ENCODE measurements at places on chromosomes 6 and 20. TPM values are rescaled to one million over a fixed set of nuclear protein-coding genes. Genes with fewer than 3 reads are reported as not detected.

GRCh38 chr6:145063091-145063490 lies 672.2 kb downstream of the EPM2A start:
- DNase-seq, result no peak

- DNase-seq, result no peak
These were observed 185.6 kb downstream of the GJA10 start for GRCh38 chr6:90079560-90080490.

DNA sequence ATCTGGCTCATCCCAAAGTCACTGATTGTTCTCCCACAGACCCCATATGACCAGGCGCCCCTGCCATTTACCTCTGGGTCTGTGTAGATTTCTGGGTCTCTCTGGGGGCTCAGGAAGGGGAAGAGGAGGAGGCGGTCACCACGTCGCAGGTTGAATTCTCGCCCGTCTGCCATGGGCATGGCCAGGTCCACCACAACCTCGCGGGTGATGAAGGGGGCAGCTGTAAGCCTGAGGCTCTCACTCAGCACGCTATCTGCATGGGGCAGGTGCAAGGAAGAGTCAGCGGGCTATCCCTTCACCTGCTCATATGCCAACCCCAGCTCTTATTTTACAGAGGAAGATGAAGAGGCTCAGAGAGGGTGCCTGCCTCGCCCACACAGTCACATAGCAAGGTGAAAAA lies 30.5 kb upstream of the KCNB1 start:
- no peak for DNase-seq

DNA sequence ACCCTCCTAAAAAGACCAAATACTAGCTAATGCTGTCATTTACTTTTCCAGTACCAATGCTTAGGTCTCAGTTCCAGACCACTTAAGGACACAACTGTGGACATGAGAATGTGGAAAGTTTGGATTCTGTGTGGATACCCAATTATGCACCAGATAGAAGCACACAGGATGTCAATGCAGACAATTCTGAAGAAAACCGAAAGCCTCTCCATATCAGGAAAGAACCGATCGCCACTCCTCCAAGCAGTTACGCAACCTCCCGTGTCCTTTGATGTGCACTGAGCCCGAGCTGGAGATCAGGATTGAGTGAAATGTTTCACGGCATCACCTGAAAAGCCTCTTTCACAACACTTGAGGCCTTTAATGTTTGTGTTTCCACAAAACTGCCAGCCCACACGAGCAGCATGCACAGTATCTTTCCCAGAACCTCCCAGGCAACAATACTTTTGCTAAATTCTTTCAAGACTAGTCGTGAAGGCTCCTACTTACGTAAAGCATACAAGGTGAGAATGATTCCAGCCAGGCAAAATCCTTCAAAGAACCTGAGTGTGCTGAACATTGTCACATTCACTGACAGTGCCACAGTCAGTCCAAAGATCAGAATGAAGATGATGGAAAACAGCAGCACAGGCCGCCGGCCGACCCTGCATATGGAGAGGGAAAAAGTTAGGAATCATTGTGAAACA lies 47.0 kb downstream of the SLC22A23 start:
- no peak for DNase-seq

- DNase-seq, result no peak
These were observed 91.3 kb downstream of the RPP40 start for GRCh38 chr6:4912559-4912958.

- DNase-seq, result peak; percentile 68
These were observed 2.1 kb downstream of the MAFB start for GRCh38 chr20:40686893-40687292.

GRCh38 chr20:20637998-20638725 lies 74.3 kb downstream of the RALGAPA2 start:
- DNase-seq, result no peak

DNA sequence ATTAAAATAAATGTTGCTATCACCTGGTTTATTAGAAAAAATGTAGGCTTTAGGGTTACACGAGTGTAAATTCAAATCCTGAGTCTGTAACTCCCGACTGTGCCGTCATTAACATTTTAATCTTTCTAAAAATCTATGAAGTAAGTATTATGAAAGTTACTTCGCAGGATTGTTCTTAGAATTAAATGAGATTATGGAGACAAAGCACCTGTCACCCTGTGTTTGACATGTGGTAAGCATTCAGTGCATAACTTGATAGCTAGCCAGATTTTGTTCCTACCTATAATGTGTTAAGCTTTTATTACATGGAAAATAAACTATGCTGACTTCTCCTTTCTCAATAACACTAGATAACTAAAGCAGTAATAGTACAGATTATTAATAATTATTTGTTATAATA lies 429.7 kb upstream of the MMS22L start:
- DNase-seq, result no peak

- peak; percentile 66 for DNase-seq
These were observed 38.5 kb downstream of the PLCG1 start for GRCh38 chr20:41175727-41176330.

- no peak for DNase-seq
These were observed 1276.8 kb upstream of the ADGRB3 start for GRCh38 chr6:67358241-67358640.

GRCh38 chr6:128599036-128599435 lies 78.6 kb upstream of the PTPRK start:
- no peak for DNase-seq

DNA sequence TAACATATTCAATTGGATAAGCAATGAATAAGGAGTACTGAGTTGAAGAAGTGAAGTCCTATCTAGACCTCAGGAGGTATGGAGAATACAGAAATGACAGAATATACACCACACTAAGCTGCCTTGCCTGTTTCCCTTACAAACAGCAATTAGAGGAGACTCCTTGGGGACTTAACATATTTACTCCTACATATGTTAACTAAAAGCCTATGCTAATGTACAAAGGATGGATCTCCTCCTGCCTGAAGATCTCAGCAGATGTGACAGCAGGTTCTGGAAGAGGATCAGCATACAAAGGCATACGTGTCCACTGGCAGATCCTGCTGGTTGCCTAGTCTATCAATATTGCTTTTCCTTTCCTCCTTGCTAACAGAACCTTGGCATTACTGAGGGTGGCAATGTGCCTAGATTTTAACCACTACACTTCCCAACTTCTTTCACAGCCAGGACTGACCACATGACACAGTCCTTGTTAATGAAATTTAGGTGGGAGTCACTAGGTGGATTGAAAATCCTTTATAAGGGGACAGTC lies 29.6 kb downstream of the PRKN start:
- DNase-seq, result no peak

- DNase-seq, result no peak
These were observed 76.7 kb downstream of the UBE3D start for GRCh38 chr6:82988930-82989351.

DNA sequence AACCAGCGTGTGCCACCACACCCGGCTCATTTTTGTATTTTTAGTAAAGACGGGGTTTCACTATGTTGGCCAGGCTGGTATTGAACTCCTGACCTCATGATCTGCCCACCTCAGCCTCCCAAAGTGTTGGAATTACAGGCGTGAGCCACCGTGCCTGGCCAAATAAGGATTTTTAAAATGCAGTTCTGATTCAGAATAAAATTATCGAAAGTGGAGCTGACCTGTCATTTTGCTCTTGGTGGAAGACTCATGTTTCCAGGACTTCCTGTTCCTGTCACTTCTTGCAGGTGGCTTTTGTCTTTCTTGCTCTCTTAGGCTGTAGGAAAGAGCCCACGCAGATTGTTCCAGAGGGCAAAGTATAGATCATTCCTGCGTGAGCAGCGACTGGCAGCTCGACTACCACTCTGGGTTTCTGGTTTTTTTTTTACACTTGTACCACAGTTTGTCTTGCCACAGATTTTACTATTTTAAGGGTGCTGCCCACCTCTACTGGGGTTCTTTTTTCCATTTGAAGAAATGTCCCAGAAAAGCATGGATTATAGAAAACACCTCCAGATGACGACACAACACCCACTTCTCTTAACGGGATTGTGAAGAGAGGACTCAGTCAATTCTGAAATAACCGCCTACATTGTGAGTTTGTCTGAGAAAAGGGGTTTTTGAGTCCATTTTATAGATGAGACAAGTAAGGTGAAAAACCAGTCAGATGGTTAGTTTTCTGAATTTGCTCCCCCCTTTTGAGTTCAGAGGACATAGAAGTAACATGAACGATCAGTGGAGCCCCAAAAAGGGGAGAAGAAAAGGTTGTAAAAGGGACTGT lies 7.5 kb downstream of the JARID2 start:
- DNase-seq, result no peak

- DNase-seq, result no peak
These were observed 53.0 kb downstream of the LINC00237 start for GRCh38 chr20:21053002-21053762.

DNA sequence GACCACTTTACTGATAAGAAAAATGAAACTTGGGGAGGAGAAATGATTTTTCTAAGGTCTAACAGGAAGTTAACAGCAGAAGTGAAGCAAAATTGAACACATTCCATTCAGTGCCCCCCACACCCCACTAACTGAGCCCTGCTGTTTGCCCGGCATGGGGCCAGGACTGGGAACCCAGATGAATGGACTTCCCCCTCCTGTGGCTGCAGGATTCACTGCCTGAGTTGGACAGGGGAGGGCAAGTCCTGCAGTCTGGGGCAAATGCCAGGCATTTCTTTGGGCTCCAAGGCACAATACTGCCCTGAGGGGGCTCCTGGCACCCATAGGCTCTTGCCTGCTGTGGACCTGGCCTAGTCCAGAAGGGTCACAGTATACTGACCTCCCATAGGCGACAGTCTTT lies 28.3 kb downstream of the FYN start:
- no peak for DNase-seq

GRCh38 chr6:10896691-10897090 lies 9.8 kb downstream of the SYCP2L start:
- DNase-seq, result no peak

DNA sequence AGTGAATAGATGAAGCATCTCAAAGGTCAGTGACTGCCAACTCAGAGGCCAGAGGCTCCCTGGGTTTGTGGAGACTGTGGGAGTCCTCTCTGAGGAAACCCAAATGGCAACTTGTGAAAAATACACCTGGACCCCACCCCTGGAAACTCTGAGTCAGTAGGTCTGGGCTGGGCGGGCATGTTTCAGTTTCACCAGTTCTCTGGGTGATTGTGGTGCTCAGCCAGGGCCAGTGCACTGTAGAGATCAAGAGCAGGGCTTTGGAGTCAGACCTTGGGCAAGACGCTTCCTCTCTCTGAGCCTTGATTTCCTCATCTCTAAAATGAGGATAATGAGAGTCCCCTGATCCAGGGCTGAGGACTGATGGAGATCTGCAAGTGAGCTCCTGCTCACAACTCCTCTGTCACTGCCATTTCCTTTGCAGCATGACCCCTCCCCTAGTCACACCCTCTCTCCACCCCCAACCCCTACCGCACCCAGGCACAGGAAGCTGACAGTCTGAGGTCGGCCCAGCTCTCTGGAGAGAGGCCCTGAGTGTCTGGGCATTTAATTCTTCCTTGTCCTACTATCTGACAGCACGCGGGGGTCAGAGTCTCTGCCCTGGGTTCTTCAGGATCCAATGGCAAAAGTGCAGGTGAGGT lies 5.1 kb downstream of the DEF6 start:
- peak; percentile 86 for DNase-seq

DNA sequence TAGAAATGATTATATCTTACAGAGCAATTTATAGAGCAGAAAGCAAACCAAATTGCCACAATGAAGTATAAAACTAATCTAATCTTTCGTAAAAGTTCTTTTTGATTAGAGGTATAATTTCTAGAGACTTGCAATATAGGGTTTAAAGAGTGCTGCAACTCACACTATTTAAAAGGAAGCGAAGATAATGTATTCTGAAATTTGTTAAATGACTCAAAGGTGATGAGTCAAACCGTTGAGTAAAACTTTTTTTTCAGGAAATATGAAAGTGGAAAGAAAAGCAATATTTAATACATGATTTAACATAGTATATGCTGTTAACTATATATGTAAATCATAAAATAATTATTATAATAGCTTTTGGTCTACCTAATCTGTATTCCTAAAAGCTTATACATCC lies 133.6 kb downstream of the SYNE1 start:
- DNase-seq, result no peak

DNA sequence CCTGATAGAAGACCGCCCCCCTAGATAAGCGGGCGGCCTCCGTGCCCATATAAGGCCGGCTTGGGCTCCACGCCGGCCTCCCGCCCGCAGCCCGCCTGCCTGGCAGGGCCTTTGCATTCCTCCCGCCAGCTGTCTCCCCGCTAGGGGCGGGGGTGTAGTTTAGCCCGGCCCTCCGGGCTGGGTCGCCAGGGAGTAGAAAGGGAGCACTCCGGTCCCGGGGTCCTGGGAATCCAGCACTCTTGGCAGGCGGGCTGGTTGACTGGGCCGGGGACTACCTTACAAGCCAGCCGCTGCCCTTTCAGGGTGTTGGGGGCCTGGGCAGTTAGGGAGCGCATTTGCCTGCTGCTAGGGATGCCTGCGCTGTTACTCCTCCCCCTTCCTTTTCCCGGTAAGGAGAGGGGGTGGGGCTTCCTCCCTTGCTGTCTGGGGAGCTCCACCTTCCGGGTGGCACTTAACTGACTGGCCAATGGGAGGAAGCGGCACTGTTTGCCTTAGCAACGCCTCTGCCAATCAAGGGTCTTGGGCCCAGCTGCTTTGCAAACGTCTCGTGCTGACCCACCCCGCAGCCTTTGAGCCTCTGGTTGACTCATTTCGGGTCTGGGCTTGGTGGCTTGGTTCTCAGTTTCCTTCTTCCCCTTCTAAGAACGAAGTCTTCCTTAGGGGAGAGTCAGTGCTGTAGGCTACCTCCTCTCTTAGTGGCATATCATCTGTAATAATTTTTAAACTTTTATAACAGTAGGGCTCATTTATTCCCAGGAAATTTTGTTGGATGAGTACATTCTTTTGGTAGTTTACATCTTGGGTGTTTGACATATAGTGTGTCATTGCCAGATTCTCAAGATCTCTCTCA lies 3.4 kb downstream of the SRF start:
- DNase-seq, result peak; percentile 99

DNA sequence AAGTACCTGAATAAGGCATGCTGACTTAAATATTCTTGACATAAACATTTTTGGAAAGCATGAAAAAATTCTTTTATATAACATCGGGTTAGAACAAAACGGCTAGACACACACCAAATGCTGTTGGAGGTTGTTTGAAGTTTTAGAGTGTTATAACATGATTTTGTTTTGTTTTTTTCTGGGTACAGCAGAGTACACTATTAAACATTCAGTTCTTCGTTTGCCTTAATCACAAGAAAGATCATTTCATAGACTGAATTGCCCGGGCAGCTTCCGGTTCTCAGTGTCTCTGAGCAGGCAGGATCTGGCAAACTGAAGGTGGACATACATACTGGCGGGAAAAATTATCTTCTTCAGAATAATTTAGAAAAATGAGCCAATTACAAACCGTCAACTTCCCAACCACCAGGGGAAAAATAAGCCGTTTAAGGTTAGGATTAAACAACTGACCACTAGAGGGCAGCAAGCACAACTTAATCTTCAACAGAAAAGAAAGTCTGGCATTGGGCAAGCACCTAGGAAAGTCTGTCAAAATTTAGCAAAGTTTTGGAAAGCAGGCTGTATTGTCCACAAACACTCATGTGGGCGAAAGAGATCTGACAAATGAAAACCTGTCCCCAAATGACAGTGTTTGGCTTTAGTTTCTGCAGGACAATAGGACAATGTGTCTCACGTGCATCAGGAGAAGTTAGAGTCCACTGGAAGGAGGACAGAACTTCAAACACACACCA lies 15.0 kb downstream of the ZNF217 start:
- no peak for DNase-seq

Gene BMP6
- 2.9 TPM for total RNA-seq

Gene PSMA7
- 198 TPM for total RNA-seq

Gene MAK
- total RNA-seq, result 0.08 TPM

Gene FBXO5
- total RNA-seq, result 2.1 TPM

Gene DBNDD2
- total RNA-seq, result 209 TPM

Gene CCM2L
- total RNA-seq, result 7.0 TPM

Gene ZNF341
- 1.3 TPM for total RNA-seq

Gene CST2
- total RNA-seq, result not detected

Gene TINAG
- 0.70 TPM for total RNA-seq
